ENCODE measurements at places on chromosomes 7 and 10.

- no peak for DNase-seq
These were observed 6.7 kb downstream of the PON3 start for GRCh38 chr7:95389516-95389915.

- DNase-seq: no peak
These were observed 117.9 kb upstream of the COL1A2 start for GRCh38 chr7:94276795-94277194.

GRCh38 chr7:101833799-101834198 lies 16.4 kb downstream of the CUX1 start:
- no peak for DNase-seq

GRCh38 chr7:122040147-122040546 lies 103.9 kb downstream of the AASS start:
- no peak for DNase-seq

DNA sequence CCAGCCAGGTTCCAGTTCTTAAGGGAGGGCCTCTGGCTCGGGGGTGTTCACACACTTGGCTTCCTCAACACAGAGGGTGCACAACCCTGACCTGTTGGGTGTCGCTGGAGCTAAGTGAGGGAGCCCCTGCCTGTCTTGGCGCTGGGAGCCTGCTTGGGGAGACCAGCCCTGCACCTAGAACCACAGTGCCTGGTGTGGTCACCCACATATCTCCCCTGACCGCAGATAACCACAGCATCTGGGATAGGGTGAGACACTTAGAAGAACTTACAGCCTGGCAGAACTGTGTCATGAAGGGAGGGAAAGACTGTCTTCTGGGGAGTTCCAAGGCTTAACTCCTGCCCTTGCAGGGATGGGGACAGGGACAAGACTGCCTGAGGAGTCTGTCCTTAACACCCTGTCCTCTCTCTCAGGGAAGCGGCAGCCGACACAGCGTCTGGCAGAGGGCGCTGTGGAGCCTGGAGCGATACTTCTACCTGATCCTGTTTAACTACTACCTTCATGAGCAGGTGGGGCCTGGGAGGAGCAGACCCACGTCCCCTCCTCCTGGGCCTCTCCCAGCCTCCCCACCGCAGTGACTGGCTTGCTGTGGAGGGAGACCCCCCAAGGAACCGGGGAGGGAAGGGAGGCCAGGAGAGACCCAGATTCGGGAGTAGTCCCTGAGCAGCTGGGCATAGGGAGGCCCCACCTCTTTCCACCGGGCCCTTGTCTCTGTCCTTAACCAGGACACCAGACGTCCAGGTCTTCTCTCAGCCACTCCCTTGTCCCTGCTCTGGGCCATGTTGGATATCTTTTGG lies 59.0 kb downstream of the PALD1 start:
- DNase-seq: no peak
